ENCODE measurements at places on chromosomes 6 and 20.

DNA sequence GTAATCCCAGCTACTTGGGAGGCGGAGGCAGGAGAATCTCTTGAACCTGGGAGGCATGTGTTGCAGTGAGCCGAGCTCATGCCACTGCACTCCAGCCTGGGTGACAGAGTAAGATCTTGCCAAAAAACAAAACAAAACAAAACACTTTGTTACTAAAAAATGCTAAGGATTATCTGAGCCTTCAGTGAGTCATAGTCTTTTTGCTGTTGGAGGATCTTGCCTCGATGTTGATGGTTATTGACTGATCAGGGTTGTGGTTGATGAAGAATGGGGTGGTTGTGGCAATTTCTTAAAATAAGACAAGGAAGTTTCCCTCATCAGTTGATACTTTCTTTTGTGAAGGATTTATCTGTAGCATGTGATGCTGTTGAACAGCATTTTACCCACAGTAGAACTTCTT lies 196.8 kb upstream of the HDDC2 start:
- no peak for DNase-seq

GRCh38 chr6:10979603-10980002 lies 64.5 kb downstream of the ELOVL2 start:
- no peak for DNase-seq

GRCh38 chr20:46199198-46199597 lies 81.1 kb downstream of the CD40 start:
- DNase-seq: peak; percentile 16

DNA sequence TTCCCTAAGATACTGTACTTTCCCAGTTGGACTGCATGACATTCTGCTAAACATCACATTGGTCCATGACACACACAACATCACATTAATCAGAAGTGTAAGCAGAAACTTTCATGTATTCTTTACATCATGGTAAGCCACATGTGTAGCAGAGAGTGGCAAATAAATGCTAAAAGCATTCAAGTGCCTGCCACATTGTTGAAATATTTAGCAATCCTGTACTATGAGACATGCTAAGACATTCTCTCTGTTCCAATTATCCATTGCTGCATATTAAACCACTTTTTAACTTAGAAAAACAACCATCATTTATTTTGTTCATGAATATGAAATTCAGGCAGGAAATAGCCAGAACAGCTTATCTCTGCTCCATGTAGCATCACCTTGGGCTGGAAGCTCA lies 207.7 kb upstream of the GJE1 start:
- DNase-seq: peak; percentile 7

DNA sequence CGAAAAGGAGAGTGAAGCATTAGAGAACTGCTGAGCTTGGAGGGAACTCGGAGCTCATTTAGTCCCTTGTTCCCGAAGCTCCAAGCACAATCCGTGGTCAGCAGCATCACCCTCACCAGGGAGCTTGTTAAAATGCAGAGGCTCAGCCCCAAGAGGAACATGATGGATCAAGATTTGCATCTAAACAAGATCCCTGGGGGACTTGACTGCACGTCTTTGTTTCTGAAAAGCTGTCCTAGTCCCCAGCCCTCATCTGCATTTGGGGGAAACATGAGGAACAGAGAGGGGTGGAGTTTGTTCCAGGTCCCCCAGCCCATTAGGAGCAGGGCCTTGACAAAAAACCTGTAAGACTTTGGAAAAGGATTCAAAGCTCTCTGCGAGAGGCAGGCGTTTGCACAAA lies 4.1 kb upstream of the LBP start:
- DNase-seq: no peak

DNA sequence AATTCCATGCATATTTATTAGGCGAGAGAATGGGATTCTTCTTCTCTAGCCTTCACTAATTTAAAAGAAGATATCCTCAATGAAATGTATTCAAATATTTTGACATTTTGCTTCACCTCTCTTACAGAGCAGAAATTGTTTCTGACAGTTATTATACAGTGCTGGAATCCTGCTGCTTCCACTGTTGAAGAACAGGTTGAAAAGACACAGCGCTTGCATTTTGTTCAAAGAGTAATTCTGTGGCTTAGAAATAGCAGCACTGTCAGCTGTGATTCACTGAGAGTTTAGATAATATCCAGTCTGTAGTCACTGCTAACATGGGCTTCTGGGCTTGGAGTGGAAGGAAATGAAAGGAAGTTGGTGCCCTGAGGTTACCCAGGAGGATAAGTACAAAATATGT lies 117.1 kb upstream of the FBXL4 start:
- DNase-seq: no peak

DNA sequence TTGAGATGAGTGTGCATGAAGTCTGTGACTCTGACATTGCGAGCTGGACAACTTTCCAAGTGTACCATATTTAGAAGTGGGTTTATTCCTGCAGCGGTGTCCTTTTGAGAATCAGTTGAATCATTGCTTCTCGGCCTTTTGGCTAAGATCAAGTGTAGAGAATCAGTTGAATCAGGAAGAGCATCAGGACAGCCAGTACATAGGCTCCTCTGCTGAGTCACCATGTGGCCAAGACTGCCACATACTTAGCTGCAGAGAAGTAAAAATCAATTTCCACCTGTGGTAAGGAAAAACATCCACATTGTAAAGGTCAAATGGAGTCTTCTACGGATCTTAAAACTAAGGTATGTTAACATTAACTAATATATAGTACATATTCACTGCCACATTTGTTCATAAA lies 428.4 kb upstream of the MARCKS start:
- DNase-seq: peak; percentile 29

DNA sequence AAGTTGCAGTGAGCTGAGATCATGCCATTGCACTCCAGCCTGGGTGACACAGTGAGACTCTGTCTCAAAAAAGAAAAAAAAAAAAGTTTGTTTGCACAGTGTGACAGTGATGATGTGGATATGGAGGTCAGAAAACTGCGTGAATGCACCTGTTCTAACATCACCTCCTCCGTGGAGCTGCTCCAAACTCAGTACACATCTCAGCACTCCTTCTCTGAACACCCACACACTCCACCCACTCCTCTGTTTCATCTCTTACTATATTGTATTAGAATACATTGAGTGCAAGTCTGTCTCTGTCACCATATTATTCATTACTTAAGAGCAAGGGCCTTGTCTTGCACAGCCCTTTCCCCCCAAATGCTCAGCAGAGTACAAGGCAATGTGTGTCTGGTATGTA lies 51.5 kb upstream of the ENPP4 start:
- no peak for DNase-seq

GRCh38 chr20:17226410-17227218 lies at the start of gene PCSK2:
PCSK2 (plus strand) TSS chr20:17227040; CDS start chr20:17227306, 266 bp downstream.
- DNase-seq: peak; percentile 10

GRCh38 chr20:16654858-16655535 lies 74.8 kb upstream of the SNRPB2 start:
- no peak for DNase-seq

- no peak for DNase-seq
Observed at GRCh38 chr6:143782481-143782880, 60.7 kb upstream of the LTV1 start.

DNA sequence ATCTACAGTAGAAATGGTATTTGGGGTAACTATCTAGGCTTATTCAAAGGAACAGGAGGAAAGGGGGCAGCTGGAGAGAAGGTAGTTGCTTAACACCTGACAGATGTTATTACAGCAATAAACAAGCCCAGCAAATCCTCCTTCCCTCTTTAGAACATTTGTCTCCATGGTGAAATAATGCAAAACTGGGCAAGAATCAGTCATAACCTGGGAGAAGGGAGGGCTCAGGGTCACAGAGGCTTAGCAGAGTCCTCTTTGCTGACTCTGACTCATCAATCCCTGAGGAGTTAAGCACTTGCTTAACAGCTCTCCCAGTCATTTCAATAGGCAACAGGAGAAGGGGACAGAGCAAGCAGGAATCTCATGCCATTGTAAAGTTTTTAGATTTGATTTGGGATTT lies 230.3 kb downstream of the IBTK start:
- DNase-seq: peak; percentile 92

DNA sequence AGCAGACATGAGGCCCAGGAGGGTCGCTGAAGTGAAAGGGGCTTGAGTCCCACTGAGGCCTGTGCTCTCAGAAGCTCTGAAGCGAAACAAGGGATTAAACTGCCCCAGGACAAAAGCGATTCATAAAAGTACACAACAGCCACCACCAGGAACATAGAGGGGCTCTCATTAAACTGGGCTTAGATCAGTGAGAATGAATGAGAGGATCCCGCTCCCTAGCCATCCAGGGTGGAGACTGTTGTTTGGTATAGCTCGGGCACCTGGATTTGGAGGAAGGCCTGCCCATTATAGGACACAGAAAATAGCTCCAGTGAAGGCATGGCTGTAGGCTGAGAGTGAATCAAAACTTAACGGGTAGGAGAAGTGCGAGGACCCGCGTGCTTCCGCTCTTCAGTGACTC lies 91.6 kb upstream of the TAB2 start:
- DNase-seq: no peak

DNA sequence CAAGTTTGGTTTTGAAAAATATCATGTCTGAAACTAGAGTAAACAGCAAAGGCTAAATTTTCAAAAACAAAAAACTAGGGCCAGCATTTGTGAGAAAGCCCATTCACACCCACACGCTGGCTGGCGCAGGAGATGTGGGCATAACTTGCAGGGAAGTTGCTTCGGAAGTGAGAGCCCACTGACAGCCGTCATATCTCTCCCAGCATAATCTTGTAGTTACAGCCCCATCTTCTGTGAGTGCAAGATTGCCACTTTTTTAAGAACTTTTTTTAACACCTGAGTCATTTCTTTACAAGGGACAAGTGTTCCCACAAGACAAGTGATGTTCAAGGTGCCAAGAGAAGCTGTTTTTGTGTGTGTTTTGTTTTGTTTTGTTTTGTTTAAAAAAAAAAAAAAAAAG lies 212.5 kb upstream of the CNR1 start:
- DNase-seq: no peak

DNA sequence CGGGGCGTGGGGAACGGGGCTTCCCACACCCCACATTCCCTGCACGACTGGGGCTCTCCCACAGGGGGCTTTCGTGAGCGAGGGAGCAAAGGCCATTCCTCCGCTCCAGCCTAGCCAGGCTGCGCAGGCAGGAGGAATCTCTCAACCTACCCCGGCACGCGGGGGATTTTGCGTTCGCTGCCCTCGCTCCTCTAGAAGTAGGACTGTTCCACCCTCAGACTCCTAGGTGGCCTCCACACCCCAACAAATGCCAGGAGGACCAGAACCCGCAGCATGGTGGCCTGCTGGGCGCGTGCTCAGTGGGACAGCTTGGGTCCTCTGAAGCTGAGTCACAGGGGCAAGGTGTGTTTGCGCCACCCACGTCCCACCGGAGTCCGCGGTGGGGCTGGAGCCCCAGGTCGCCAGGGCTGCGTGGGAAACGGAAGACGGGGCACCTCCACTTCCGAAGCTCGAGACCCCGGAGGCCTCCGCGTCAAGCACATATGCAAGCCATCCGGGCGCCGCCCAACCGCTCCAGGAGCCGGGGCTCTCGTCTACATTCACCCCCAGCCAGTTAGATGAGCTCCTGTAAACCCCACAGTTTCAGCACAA lies 1938.5 kb upstream of the DEFB115 start:
- no peak for DNase-seq

- peak; percentile 69 for DNase-seq
Observed at GRCh38 chr6:13766201-13766634, 48.1 kb downstream of the MCUR1 start.

GRCh38 chr20:17403461-17403860 lies 127.7 kb downstream of the BFSP1 start:
- DNase-seq: no peak

GRCh38 chr6:16505711-16506357 lies 255.4 kb downstream of the ATXN1 start:
- DNase-seq: peak; percentile 52

GRCh38 chr6:13813026-13813425 lies 1.3 kb downstream of the MCUR1 start:
- DNase-seq: no peak

DNA sequence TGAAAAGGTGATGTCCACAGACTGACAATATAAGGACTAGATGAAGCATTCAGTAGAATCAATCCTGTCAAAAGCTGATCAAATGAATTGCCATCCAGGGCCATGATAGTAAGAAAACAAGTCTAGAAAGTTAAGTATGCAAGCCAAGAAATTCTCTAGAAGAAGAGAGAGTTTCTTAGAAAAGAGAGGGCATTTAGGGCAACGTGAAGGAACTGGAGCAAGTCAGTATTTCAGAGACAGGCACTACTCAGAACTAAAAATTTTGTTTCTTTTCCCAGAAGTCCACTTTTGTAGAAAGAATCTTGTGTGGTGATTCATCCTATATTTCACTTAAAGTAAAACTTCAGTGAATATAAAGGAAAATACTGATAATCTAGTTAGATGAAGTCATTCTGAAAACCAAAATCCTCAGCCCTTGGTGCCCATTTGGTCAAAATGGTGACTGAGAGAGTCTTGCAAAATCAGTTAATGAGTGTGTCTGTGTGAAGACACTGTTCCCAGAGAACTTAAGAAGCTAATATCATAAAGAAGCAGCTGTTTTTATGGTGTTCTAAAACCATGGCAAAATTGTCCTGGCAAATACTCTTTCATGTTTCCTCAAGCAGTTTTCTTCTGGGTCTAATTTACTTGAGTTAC lies 82.2 kb downstream of the COL19A1 start:
- DNase-seq: no peak

GRCh38 chr6:89209457-89209856 lies 7.7 kb downstream of the GABRR1 start:
- DNase-seq: no peak

GRCh38 chr6:43770372-43771209 lies 580 bp downstream of the VEGFA start:
- peak; percentile 75 for DNase-seq

DNA sequence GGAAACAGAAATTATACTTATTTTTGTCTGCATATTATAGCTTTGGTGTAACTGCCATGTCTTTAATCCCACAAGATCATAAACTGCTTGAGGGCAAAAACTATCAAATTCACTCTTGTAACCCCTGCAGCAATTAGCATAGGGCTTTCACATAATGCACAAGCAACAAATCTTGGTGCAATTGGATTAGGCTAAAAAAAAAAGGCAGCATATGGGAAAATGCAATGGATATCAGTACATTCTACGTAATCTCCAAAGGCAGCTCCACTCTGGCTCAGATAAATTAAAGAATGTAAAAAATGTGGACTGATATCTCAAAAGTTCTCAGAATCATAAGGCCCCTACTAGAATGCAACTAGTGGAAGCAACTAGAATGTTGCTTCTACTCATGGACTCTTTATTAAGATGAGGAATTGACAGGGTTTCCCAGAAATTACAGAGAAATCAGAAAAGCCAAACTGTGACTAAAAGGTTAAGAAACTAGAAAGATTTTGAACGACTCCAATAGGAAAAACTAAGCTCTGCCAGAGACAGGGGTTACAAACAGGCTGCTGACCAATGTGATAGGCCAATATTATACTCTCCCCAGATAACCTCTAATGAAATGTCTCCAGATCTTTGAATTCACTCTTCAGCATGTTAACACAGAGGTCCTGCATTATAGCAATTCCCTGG lies 55.0 kb downstream of the FILIP1 start:
- DNase-seq: no peak
